ENCODE measurements at places on chromosomes 5 and 9.

DNA sequence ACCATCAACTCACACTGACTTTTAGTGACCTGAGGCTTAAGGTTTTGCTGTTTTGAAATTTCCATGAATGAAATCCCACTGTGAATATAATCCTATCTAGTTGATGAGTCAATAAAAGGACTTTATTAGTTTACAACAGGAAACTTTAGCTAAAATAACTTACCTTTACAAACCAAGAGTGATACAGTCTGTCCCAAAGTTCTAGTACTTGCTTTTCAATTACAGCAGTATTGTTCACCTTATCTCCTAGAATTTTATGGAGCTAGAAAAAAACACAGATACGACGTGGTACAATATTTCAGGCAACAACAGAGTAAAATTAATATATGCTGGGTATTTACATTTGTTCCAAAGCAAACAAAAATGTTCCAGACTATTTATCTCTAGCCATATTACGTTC lies 46.9 kb upstream of the CTNNAL1 start:
- no peak for DNase-seq

- DNase-seq, result no peak
These were observed 478.9 kb downstream of the SPATA31D1 start for GRCh38 chr9:82467436-82467835.

DNA sequence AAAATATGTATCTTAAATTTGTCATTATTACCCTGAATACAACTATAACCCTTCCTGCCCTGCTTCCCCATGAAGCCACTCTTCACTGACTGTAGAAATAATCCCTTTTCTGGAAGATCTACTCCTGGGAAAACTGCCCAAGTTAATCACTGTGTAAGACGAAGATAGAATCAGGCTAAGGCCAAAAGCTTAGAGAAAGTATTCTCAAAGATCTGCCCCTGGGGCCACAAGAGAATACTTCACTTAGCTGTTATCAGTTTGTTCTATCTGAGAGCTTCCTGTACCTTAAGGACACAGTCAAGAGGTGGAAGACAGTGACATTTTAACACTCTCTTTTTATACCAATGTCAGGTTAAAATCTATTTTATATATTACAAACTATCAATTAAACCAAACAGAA lies 33.8 kb downstream of the RNF145 start:
- peak; percentile 40 for DNase-seq

DNA sequence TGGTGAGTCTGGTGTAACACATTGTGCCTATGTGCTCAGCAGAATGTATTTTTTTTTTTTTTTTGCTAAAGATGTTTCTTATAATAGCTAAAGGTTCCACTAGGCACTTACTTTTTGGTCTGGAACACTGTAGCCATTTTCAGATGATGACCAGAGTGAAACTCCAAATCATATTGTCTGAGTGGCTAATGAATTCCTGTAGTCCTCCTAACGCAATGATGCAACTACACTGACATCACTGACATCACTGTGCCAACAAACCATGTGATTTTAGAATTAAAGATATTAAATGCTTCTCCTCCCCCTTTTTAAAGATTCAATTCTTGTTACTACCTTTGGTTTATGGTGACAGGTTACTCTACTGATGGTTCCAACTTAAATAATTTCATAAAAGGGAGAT lies 28.8 kb downstream of the JAKMIP2 start:
- no peak for DNase-seq

- DNase-seq, result peak; percentile 17
These were observed 157.0 kb upstream of the RAI14 start for GRCh38 chr5:34499001-34499734.

DNA sequence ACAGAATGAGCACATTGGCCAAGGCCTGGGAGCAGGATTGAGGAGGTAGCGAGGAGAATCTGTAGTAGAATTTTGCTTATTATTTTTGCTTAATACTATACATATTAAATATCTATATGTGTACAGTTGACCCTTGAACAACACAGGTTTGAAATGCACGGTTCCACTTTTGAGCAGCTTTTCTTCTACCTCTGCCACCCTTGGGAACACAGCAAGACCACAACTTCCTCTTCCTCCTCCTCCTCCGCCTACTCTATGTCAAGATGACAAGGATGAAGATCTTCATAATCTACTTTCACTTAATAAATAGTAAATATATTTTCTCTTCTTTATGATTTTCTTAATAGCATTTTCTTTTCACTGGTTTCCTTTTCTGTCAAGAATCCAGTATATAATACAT lies 541.4 kb downstream of the KCTD16 start:
- no peak for DNase-seq

DNA sequence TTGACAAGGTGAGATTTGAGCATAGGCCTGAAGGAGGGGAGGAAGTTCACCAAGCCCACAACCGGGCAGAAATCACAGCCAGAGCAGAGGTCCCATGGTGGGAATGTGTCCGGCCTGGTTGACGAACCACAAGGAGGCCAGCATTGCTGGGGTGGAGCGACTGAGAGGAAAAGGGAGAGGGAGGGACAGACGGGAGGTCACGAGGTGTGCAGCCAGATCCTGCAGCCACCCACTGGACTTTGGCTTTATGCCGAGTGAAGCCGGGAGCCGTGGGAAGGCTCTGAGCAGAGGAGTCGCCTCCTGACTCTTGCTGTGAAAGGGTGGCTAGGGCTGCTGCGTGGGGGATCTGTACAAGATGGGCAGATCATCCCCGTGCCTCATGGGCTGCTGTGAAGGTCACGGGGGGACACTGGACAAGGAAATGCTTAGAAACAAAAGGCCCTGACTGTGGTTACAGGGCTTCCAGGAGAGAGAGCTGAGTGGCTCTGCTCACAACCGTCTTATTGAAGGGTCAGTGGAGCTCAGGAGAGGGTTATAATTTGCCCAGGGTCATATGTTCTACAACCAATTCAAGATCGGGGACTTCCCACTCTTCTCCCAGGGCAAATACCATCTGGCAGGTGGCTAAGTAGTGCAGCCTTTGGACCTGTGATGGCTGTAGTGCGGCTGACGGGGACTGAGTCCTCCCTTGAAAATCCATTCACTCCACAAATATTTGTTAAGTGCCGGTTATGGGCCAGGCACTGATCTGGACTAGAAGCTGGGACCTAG lies 15.6 kb upstream of the CD74 start:
- DNase-seq, result no peak

- DNase-seq, result peak; percentile 0
These were observed 172.6 kb downstream of the RAPGEF6 start for GRCh38 chr5:131462454-131462853.

- no peak for DNase-seq
These were observed 167.4 kb upstream of the KIF2A start for GRCh38 chr5:62138607-62139006.

DNA sequence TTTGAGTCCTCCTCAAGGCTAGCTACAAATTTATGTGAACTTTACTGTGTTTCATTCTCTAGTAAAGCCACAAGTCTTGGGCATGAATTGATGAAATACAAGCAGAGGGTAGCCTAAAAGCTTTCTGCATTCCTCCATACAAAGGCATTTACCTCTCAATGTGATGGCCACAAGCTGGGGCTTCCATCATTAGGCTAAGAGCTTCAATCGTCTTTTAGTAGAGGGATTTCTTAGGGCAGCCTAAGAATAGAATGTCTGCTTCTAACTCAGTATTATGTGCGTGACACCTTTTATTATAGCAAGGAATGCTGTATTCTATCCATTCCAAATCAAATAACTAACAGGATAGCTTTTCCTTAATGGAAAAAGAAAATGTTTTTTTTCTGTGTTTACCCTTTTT lies 3.7 kb downstream of the PLAC8L1 start:
- DNase-seq, result no peak

GRCh38 chr5:141919218-141920119 lies 4.2 kb upstream of the DELE1 start:
- DNase-seq, result no peak

DNA sequence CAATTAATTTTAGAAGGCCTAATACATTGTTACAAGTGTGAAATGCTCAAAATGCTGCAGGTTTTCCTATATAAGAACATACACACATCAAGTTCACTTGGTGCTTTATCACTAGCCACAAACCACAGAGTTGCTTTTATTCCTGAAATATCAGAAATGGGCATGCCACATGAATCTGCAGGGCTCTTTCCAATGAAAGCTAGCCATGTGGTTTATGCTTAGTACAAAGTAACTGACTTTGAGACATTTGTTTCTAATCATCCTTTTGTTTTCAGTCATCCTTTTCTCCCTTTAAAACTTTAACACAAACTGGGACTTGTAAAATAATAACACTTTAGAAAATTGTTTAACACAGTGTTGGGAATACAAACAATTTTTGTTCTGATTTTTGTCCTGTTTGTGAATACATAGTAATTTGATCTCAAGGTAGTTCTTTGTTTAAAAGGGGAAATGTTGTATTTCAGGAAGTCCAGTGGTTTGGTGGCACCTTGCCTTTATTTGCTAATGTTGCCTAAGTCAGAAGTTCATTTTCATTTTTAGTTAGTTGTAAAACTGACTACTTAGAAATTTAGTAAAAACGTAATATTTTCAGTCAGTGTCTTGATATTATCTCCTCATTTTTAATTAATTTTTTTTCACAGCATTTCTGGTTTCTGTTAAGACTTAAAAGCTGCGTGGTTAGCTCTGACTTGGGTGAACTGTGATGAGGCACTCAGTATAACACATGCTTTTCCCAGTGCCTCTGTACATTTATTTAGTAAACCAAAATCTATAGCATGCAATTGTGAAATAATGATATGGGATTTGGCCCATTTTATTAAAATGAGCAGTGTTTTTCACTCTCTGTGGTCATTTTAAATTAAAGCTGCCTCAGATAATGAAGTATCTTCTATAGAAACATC lies 18.6 kb downstream of the PRDM6 start:
- no peak for DNase-seq

DNA sequence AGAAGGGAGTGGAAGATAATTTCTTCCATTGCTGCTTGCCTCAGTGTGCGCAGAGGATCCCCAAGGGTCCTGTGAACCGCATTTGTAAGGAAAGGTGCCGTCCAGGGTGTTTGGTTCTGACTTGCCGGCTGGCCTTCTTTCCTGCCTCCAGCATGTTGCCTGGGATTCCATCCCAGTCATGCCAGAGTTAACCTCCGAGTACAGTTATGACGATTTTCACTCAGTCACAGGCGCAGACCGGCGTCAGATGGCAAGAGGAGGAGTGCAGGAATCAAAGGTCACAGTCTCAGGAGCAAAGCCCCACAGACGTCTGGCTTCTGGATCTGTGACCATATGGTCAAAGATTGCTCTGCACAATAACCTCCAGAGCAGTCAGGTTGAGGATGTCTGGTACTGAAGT lies 5.9 kb upstream of the GADD45G start:
- DNase-seq, result no peak

DNA sequence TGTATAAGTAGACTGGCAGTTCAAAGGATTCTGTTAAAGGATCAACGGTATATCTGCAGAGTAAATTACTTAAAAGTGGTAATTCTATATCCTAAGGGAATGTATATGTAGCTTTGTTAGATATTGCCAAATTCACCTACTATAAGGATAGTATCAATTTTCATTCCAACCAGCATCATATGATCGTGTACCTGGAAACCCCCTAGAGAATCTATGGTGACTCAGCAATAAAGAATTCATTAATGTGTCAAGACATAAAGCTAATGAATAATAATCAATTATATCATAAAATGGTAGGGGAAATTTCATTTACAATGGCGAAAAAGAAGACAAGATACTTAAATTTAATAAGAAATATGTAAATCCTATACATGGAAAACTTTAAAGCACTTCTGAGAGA lies 234.1 kb upstream of the ACTBL2 start:
- DNase-seq, result no peak

DNA sequence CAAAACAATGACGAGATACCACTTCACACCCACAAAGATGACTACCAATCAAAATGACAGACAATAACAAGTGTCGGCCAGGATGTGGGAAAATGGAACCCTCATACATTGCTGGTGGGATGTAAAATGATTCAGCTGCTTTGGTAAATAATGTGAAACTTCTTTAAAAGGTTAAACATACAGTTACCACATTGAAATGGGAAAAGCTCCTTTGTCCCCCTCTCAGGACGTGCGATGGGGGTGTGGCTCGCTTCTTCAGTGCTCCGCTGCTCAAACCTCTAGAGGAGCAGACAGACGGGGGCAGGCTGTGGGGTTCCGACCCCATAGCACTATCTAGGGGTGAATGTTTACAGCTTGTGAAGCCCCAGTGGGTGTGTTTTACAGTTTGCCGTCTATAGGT lies 8.0 kb upstream of the PLPP6 start:
- DNase-seq, result peak; percentile 33

GRCh38 chr5:81922854-81923279 lies 49.0 kb upstream of the ATG10 start:
- DNase-seq, result no peak

GRCh38 chr5:160298189-160298588 lies 14.2 kb downstream of the CCNJL start:
- no peak for DNase-seq

DNA sequence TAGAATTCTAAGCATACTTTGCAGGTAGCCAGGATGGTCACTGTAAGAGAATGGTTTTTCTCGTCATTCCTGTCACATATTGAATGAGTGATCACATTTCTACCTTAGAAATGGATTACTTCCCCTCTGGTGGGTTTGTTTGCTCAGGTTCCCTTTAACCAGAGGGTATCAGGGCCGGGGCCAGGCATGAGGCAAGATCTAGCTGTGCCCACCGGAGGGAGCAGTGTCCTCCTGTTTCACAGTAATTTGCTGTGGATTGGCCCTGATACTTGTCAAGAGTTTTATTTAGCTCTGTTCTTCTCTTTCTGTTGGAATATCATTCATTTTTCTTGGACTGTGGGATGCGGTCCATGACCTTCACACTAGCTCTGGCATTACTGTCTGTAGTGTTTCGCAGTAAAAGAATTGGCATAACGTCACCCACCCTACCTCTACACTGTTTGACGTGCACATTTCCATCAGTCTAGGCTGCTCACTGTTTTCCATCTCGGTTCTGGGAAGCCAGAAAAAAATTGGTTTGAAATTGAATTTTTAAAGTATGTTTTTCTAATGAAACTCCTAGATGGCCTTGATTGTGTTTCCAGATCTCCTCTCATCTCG lies 42.4 kb upstream of the ZBED3 start:
- DNase-seq, result no peak

DNA sequence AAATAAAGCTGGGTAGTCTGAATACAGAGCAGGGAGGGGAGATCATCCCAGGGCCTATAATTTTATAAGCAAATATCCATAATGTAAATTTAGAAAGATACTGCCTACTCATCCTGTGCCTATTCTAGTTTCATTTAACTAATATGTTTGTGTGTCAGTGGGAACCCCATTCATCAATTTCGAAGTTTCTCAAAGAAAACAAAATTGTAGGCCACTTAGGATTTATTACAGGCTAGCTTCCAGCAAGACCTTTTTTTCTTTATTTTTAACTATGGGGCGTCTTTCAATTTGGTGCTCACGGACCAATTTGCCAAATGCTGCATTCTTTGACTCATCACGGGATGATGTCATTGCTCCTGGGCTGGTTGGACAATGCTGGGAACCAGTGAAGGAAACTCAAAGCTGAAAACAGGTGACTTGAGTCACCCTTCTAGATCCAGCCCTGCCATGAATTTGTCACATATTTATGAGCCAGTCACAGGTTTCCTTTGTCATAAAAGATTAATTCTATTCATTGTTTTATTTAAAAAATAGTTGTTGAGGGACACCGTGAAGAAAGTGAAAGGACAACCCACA lies 13.4 kb downstream of the PCSK5 start:
- DNase-seq, result no peak
